ENCODE measurements at places on chromosomes 5 and 9.

- DNase-seq: no peak
Observed at GRCh38 chr5:65796269-65796668, 74.3 kb downstream of the NLN start.

GRCh38 chr5:81336556-81336955, 35.2 kb downstream of the ZCCHC9 start:
- no peak for DNase-seq

- no peak for DNase-seq
Observed at GRCh38 chr5:167233507-167234220, 1057.8 kb upstream of the WWC1 start.

GRCh38 chr5:149370878-149371277, 8.2 kb downstream of the IL17B start:
- DNase-seq: peak; percentile 44

DNA sequence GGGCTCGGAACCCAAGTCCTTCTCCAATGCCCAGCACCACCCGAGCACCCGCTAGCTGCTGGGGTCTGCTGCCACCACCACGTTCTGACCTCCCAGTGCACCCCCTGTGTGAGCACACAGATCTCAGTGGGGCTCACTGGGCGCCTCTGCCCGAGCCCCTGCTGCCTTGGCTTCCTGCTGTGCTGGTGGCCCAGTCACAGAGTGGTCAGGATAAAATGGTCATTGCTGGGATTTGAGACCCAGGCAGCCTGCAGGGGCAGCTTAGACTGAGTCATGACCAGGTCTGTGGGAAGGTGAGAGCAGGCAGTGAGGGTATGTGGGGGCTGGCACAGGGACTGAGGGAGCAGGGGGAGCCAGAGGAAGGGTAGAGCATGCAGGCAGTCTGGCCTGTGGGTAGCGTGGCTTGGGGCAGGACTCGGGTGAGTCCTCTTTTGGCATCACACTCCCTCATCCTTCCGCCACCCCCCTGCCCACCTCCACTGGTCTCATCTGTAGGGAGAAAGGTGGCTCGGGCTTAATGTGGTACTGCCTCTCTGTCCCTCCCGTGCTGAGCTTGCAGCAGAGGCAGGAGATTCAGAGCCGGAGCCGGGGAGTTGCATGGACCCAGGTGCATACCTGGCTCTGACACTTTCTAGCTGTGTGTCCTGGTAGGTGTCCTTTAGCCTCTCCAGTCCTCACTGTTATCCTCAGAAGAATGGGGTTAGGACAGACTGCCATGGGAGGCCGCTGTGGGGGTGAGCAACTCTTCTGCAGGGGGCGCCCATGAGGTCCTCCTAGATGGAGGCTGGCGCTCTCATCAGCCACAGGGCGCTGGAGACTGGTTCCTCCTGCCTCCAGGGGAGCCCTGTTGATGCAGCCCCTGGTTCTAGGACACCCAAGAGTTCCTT, 32.1 kb downstream of the USP20 start:
- no peak for DNase-seq

GRCh38 chr9:115591584-115591984, 473.6 kb upstream of the TNC start:
- DNase-seq: peak; percentile 89

DNA sequence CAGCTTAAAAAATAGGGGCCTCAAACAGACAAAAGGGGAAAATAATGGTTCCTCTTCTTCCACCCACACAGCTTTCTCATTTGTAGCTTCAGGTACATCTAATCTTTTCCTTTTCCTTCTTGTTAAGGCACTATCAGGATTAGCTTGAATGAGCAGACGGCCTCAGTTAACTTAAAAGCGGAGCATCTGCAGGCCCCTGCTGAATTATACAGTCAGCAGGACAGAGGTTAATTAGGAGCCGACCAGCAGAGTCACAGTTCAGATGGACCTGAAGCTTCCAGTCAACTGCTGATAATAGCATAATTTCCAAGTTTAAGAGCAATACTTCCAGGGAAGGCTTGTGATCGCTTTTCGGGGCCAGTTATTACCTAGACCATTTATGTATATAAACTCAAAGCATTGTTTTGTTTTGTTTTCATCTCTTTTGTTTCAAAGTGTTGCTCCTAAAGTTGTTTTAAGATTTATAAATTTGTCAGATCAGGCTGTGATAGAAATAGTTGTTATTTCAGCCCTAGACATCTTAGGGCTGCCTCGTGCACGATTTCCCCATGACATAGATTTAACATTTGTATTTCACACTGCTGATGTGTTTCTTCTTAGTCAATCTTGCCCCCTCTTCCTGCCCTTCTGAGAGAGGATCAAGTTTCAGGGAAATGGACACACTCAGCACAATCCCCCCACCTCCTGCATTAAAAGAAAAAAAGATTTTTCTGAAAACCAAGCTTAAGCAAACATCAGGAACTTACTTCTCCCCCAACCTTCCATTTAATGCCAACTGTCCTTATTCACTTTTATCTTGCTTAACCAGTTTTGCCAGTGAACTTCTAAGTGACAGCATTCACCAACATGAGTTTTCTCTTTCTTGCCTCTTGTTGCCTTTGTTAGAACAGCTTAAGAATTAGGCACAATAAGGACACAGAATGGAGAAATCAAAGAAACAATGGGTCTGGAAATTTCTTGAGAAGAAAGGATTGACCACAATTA, 449.8 kb downstream of the ARHGEF28 start:
- no peak for DNase-seq

DNA sequence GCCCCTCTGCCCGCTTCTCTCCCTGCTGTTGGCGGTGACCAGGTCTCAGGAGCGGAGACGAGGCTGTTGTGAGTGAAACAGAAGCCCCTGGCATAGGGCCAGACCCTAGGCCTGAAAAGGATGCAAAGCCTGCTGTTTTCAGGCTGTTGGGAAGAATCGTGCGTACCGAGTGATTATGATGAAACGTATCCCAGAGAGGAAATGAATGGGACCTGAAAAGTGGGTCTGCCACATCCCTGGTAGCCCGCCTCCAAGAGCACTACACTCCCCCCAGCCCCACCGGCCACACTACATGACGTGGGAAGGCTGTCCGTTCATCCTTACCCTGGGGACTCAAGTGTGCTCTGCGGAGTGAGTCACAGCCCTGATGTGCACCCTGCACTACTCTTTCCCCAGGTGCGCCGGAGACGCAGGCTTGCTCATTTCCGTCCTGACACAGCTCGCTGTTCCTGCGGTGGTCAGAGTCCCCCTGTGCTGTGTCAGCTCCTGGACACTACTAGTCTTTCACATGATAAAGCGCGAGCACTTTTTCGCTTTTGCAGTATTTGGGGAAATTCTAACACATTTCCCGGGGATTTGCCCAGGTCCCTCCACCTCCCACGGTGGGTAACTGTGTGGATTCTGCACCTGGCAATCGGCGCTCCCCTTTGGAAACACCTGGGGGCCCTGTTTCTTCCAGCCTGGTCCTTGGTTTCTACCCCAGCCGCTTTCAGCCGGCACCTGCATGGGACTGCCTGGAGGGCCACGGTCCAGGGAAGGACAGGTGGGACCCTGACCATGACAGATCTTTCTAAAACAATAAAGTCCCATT, 91.5 kb downstream of the ANKRD33B start:
- no peak for DNase-seq

DNA sequence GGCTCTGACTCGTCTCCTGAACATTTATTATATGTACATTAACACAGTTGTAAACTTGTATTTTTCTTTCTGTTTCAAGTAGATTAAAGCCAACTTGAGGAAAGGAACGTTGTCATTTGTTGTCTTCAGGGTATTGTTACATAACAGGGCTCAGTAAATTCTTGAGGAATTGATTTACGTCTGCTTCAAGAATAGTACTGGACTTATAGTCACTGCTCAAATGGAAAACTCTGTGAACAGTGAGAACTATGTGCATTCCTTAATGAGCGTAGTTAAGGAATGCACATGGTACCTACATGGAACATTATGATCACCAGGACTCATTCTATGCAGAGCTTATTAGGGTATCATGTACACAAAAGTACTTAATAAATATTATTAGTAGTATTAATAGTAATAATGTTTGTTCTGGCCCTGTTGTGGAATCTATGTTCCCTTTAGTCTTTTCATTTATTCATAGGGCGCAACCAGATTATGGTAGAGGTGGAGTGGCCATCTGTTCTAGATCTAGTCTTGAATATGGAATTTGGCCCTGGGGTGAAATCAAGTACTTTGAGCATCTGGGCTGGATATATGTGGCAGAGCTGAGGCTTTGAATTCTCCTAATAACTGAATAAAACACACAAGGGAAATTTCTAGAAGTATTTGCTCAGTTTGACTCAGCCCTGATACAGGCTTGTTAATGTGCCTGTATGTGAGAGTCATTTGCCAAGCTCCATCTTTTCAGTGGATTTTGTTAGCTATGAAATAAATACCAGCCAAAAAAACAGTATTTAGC, 108.6 kb upstream of the SH3GL2 start:
- no peak for DNase-seq

DNA sequence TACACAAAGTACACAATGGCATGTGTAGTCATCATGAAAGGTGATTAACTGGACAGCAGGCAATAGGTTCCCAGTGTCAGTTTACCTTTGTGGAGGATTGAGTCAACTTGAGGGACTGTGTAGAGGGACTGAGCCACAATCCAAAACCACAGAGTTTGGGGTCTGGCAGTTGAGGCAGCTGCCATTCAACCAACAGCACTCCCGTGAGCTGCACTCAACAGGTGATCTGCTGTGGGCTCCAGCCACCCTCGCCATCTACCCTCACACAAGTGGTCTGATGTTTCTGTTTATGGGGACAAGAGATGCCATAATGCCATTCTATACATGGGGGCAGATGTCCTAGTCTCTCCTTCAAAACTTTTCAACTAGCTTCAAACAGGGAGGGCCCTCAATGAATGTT, 2.9 kb upstream of the DELE1 start:
- DNase-seq: no peak

GRCh38 chr9:29435368-29435767, 1862.1 kb upstream of the C9orf72 start:
- no peak for DNase-seq

- DNase-seq: no peak
Observed at GRCh38 chr5:154285661-154286408, 95.3 kb downstream of the GALNT10 start.

DNA sequence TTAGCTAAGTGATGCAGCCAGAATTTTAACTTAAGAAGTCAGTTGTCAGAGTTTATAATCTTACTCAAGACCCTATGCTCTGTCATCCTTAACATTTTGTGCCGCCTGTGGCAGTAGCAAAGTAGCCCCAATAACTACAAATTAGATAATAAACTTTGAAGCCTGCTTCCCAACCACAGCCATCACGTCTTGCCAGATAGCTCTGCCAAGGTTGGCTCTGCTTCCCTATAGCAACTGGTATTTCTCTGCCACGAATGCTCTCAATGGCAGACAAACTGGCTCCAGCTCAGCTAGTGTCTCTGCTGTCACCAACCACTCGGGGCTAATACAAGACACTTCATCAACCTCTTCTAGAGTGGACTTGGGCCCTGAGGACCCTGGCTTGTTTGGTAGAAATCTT, 576.1 kb downstream of the CDH12 start:
- no peak for DNase-seq

- no peak for DNase-seq
Observed at GRCh38 chr5:79055017-79055416, 14.5 kb downstream of the DMGDH start.

DNA sequence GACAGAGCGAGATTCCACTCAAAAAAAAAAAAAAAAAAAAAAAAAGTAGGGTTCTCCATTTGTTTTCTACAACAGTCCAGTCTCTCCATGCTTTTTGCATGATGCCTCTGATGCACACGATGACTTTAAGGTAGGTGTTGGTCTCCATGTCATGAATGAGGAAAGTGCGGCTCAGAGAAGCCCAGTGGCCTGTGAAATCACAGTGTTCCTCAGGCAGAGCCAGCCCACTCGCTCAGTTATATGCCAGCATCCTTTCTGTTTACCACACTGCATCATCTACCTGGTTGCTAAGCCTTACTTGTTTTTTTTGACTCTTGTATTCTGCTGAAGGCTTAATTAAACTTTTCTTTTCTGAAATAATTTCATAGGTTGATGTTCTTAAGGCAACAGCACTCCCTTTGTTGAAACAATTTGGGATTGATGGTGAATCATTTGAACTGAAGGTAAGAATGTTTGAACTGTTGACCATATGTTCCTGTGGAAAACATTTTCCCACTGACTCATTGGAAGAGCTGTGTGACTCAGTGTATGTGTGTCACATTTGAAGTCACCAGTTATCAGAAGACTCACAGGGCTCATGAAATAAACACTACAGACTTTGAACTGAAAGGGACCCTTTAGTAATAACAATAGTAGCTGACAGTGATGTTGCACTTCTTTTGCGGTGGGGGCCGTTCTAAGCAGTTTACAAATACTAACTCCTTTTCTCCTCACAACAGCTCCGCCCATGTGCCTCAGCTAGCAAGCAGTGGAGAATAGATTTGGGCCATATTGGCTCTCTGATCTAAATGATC, 40.2 kb downstream of the RCL1 start:
- no peak for DNase-seq

DNA sequence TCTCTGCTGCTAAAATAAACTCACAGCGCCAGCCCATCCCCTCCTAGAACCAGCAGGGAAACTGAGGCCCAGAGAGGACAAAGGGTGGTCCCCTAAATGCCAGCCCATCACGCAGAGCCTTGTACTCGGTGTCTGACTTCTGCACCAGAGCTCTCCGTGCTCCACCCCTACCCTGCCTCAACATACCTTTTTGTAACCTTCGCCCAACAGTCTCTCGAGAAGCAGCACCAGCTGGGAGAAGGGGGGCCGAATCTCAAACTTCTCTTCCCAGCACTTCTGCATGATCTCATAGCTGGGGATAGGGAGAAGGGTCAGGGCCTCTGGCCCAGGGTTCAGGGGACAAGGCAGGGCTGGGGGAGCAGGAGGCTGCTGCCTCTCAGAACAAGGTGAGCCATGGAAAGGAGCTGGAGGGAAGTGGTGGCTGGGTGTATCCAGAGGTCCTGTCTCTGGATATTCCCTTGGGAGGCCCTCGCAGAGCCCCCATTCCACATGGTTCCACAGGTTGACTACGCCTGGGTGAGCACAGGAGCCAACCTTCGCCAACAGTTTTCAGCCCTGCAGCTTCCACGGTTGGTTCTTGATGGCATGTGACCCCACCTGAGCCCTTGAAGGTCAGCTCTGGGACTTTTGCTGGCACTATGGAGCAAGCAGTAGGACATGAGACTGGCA, 32.3 kb upstream of the CSF1R start:
- no peak for DNase-seq

GRCh38 chr9:5435912-5436311, 1.8 kb downstream of the PLGRKT start:
- peak; percentile 45 for DNase-seq

DNA sequence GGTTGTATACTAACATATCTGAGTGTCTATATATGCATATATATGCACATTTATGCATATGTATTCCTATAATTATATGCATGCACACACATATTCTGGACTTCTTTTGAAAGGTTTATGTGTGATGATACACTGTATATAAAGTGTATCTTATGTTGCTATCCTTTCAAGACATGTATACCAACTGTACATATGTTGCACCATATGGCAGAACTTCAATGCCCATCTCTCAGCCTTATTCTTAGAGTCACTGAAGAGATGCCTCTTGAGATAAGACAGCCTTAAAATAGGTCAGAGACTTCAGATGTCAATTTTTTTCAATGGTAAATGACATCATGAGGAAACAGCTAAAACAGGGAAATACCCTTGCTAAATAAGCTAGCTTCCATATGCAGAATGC, 461.4 kb downstream of the SPATA31D1 start:
- no peak for DNase-seq
